ENCODE measurements at places on chromosomes 4 and X. TPM values are rescaled to one million over a fixed set of nuclear protein-coding genes. Genes with fewer than 3 reads are reported as not detected.

The SMR3A gene
- not detected for total RNA-seq

The DGAT2L6 gene
- 0.16 TPM for total RNA-seq

The IGFBP7 gene
- total RNA-seq: 0.69 TPM

The PDCL2 gene
- not detected for total RNA-seq

The RGS12 gene
- 2.2 TPM for total RNA-seq

Data from GM12878 (cell line).